AG04450 (cell line): ENCODE measurements at places on chromosomes 2 and 18.

DNA sequence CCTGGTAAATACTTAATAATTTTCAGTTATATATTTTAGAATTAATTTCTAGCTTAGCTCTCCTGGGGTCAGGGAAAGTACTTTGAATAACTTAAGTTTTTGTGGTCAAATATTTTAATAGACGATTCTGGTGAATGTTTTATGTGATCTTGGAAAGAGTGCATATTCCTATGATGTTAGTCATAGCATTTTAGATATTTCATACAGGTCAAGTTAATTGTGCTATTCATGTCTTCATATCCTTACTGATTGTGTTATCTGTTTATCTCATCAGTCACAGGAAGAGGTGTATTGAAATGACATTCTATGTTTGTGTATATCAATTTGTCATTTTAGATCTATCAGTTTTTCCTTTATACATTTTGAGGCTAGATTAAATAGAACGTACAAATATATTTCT, 576.2 kb downstream of the CPS1 start:
- DNase-seq = no peak

DNA sequence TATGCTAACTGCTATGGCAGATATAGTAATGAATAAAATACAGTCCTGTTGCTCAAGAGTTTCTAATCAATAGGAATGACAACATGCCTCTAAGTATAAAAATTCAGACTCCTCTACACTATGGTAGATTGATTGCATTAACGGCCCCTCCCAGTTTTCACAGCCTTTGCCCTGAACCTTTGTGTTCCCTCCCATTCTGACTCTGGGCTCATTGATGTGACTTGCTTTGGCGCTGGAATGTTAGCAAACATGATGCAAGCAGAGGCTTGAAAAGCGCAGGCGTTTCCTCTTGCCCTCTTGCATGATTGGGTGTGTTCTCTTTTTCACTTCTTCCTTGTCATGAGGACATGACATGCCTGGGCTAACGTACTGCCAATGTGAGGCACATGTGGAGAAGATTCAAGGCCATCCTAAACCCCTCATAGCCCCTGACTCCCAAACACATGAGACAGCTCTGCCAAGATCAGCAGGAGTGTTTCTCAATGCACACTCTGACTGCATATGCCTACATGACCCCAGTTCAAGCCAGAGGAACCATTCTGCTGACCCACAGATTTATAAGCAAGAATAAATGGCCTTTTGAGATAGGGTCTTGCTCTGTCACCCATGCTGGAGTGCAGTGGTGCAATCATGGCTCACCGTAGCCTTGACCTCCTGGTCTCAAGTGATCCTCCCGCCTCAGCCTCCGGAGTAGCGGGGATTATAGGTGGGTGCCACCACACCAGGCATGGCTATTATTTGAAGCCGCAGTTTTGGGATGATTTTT, 49.7 kb upstream of the CD28 start:
- DNase-seq = no peak

- no peak for DNase-seq
These were observed 135.7 kb upstream of the NFATC1 start for GRCh38 chr18:79260023-79260422.

GRCh38 chr18:8379187-8379941, 229.9 kb upstream of the RAB12 start:
- no peak for DNase-seq

- DNase-seq = no peak
These were observed 9.8 kb upstream of the PAPOLG start for GRCh38 chr2:60746318-60746717.
